ENCODE measurements at places on chromosomes 6 and 20.
A peak's percentile ranks its signal among the peaks of the same experiment; 100 is the strongest.

GRCh38 chr20:19758501-19759331 lies 658 bp downstream of the RIN2 start:
- DNase-seq = no peak

DNA sequence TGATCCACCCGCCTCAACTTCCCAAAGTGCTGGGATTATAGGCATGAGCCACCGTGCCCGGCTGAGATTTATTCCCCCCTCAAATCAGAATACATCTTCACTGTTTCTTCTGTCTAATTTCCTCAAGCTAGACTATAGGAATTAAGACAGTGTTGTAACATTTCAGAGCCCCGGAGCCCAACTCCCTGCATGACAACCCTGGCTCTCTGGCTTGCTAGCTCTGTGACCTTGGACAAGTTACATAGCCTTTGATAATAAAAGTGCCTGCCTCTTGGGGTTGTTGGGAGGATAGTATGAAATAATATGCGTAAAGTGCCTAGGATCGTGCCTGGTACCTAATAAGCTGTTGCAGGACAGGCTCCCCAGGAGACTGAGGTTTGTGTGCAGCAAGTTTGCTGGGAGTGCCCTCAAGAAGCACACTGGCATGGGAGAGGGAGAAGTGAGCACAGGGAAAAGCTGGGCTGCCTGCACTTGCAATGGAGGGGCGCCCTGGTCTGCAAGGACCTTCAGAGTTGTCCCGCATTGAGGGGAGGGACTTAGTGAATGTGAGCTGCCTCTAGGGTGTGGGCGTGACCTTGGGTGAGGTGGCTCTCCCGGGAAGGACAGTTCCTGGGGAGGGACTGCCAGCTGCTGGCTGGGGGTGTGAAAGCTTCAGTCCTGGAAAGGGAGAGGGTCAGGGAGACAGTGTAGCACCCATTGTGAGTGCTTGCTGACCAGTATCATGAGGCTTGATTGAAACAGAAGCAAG lies 43.4 kb downstream of the TAF8 start:
- DNase-seq = no peak

GRCh38 chr6:11911538-11911937 lies 100.6 kb upstream of the HIVEP1 start:
- no peak for DNase-seq

- DNase-seq = no peak
These were observed 79.9 kb downstream of the SGK1 start for GRCh38 chr6:134238006-134238405.

DNA sequence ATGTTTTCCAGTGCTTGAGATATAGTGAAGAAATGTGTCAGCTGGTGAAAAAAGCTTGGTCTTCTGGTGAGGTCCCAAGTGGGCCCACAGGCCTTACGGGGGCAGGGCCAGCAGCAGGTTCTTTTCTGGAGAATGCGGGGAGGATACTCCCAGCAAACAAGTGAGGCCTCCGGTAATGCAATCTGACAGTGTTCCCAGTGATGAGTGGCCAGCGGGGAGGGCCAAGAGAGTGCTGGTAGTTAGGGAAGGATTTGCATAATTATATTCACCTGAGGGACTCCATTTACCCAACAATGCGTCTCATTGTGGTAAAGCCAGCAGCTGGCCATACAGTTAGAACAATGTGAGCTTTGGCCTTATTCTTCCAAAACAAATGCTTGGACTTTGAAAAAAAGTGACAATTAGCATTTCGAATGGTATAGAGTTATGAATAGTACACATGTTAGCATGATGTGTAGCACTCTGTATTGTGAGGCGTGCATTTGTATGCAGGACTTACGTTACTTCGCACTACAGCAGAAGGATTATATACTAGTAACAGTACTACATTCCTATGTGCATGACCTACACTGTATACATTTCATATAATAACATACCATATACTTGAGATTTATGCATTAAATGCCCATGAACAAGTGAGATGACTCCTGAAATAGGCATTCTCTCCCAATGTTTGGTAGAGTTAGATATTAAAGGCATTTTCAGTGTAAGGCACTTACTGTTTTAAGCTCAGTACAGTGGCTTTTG lies 69.8 kb downstream of the MYB start:
- DNase-seq = no peak

DNA sequence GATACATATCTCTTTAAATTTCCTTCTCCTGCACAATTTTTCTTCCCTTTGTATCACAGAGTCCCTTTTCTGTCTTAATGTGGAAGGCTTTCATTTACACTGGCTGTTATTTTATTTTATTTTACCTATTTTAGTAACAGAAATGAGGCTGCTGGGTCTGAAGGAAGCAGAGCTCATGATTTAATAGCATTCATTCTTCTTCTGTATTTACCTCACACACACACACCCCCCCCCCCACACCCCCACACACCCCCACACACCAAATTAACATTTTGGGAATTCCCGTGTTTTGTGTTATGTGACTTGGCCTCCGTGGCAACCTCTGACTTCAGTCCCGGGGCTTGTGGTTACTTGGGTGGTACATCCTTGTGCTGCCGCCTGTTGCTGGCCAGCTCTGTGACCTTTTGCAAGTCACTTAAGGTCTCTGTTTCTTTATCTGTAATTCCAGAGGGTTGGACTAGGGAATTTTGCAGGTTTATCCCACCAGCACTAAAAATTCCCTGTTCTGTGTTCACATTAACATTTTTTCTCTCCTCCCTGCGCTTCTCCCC lies 108.8 kb downstream of the TIAM2 start:
- DNase-seq = peak; percentile 31

GRCh38 chr6:46217671-46218131 lies 46.9 kb upstream of the ENPP5 start:
- DNase-seq = no peak

- DNase-seq = no peak
These were observed 123.6 kb downstream of the LCA5 start for GRCh38 chr6:79413562-79414002.

- DNase-seq = no peak
These were observed 134.0 kb upstream of the SNX9 start for GRCh38 chr6:157688960-157689599.

- peak; percentile 33 for DNase-seq
These were observed 31.5 kb downstream of the CFAP61 start for GRCh38 chr20:20083807-20084206.

- peak; percentile 51 for DNase-seq
These were observed 116.6 kb downstream of the RNF144B start for GRCh38 chr6:18503593-18504231.

DNA sequence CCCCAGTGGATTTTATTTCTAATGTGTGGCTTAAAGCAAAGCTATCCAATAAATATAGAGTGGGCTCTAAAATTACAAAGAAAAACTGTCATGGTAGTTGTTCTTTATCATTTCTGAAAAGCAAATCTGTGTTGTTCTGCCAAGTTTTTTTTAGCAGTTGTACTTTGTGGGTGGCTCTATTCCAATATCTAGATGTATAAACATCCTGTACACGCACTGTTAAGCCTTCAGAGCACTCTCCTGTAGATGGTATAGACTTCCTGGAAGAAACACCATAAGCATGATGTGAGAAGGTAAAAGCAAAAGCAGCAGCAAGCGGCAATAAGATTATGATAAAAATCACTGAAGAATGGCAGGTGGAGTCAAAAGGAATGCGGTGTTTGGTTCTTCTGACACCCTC lies 21.5 kb upstream of the TMEM30A start:
- DNase-seq = no peak

- no peak for DNase-seq
These were observed 116.6 kb upstream of the PROKR2 start for GRCh38 chr20:5433352-5433751.

DNA sequence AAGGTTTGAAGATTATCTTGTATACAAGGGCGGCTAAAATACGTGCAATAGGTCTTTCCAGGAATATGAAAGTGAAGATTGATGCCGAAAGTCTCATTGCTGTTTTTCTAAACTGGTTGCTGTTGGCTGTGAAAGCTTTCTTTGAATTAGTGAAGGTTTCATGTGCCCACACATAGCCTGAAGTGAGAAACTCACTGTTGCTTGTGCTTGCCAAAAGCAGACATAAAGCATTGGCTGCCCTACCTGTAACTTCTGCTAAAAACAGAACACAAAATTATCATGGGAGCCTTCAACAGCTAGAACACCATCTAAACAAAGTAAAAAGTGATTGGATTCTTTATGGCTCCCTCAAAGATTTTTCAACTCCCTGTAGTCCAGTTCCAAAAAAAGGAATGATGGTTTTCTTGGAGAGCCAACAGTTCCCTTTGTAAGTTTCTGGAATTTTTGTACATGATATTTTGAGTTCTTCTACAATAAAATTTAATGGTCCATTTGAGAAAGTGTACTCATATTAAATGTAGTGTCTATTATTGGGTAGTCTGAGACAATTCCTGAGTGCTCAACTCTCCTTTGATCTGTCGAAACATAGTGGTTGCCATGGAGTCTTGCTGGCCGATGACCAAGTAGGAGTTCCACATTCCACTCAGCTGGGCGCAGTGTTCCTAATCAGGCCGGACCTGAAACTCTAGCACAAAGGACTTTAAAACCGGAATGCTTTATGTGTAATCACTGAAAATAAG lies 68.5 kb downstream of the PLEKHG1 start:
- no peak for DNase-seq

DNA sequence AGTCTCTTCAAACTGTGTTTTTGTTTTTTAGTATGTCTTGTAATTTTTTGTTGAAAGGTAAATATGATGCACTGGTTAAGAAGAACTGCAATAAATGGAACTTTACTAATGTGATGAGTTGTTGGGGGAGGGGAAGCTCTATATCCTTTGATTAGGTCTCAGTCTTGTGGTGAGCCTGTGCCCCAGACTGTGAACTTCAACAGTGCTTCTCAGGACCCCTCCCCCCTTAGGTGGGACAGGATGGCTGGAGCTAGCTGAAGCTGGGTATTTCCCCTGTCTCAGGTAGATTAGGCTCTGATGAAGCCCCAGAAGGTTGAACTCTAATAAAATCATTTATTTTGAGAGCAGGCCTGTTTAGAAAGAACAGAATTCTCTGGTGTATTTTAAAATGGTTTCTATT lies 31.4 kb upstream of the TASP1 start:
- DNase-seq = no peak

GRCh38 chr20:34708621-34709043 lies 4.5 kb downstream of the TP53INP2 start:
- peak; percentile 64 for DNase-seq

- peak; percentile 39 for DNase-seq
These were observed 42.7 kb downstream of the ANKRD6 start for GRCh38 chr6:89475634-89476033.

Data from CD4-positive, alpha-beta T cell treated with Interleukin-10 for 1 hour (primary cell).